ENCODE measurements at places on chromosomes 1 and 21.

- DNase-seq, result no peak
These were observed 132.4 kb downstream of the SLC45A1 start for GRCh38 chr1:8450312-8450711.

- peak; percentile 99 for DNase-seq
These were observed 91.6 kb downstream of the RGL1 start for GRCh38 chr1:183896466-183897048.

GRCh38 chr1:71089536-71090270 is 8.9 kb upstream of the ZRANB2 start:
- DNase-seq, result no peak

DNA sequence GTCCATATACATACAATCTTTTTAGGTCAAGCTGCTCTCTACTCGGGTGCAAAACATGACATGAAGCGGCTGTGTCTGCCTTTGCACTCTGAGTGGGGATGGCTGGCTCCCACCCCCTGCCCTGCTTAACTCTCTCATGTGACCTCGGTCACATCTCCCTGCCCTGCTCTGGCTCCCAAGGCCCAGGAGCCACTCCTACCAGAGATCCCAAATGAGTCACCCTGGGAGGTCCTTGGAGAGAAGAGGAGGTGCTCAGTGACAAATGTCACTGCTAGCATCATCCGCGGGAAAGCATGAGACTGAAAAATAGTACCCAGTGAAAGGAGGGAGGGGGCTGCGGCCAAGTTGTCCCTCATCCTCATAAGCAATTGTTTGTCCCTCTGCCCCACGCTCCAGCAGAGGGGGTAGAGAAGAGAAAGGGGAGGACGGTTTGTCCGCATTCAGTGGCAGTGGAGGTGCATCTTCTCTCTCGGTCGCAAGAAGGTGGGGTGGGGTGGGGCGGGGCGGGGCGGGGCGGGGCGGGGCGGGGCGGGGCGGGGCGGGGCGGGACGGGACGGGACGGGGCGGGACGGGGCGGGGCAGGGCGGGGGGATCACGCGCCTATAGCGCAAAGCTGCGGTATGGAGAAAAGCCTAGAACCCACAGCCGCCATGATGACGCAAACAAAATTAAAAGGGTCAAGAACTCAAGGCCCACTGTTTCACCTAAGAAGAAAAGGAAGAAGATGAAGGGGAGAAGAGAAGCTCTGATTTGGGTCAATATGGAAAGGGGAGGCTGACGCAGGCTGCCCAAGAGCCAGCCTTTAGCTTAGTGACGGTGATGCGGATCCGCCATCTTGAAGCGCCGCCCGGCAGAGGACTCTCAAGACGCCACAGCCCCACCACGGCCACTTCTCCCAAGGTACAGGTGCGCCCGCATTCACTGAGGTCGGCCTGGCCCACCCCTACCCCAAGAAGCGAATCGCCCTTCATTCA is 66.2 kb downstream of the CD46 start:
- no peak for DNase-seq

GRCh38 chr1:1988061-1988945 is 15.3 kb downstream of the CFAP74 start:
- no peak for DNase-seq

GRCh38 chr1:6365047-6365446 is 28.5 kb downstream of the ACOT7 start:
- DNase-seq, result no peak

GRCh38 chr1:180636138-180636537 is 4.3 kb downstream of the XPR1 start:
- peak; percentile 24 for DNase-seq

- DNase-seq, result no peak
These were observed 31.8 kb downstream of the SPSB1 start for GRCh38 chr1:9324246-9325096.

GRCh38 chr1:155640367-155640766 is 30.3 kb downstream of the MSTO1 start:
- no peak for DNase-seq

DNA sequence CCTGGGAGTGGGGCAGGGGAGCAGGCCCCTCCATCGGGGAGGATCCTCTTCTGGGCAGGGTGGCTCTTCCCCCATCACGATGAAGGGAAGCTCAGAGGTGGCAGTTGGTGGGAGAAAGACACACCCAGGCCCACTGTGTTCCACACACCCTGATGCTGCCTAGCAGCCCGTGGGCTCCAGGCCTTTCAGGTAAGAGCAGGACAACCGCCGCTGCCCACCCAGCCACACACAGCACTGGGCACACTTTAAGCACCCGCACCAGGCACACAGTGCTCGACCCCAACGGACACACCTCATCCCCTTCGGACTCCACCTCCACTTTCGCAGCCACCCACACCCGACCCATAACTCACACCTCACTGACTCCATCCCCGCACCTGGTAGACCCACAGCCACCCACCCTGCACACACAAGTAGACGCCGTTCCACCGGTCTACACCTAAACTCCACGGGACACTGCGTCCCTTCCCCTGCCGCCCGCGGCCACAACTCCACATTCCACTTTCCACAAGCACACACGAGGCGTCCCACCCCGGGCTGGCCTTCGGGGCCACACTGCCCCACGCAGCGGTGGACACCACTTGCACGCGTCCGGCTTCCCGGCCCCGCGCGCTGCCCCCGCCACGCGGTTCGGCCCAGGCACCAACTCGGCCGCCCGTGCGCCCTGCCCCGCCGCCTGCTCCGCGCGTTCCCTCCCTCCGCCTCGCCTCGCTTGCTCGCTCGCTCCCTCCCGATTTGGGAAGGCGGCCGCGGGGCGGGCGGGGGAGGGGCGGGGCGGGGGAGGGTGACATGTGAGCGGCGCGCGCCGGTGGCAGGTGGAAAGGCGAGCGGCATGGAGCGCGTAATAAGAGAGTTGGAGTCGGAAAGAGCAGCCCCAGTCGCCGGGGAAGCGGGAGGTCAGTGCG is at the start of gene KCNQ4:
KCNQ4 (plus strand) TSS at position 787 of the 905 bp plus-strand sequence. CDS start 307 bp downstream, outside the sequence.
- DNase-seq, result no peak

GRCh38 chr1:205942631-205943159 is 561 bp downstream of the SLC26A9 start:
- peak; percentile 4 for DNase-seq

- peak; percentile 28 for DNase-seq
These were observed 2.1 kb upstream of the TMCO2 start for GRCh38 chr1:40245686-40246085.

GRCh38 chr1:200877839-200878551 is 5.2 kb downstream of the GPR25 start:
- no peak for DNase-seq

GRCh38 chr1:153127296-153127695 is 14.0 kb upstream of the SPRR2F start:
- no peak for DNase-seq

DNA sequence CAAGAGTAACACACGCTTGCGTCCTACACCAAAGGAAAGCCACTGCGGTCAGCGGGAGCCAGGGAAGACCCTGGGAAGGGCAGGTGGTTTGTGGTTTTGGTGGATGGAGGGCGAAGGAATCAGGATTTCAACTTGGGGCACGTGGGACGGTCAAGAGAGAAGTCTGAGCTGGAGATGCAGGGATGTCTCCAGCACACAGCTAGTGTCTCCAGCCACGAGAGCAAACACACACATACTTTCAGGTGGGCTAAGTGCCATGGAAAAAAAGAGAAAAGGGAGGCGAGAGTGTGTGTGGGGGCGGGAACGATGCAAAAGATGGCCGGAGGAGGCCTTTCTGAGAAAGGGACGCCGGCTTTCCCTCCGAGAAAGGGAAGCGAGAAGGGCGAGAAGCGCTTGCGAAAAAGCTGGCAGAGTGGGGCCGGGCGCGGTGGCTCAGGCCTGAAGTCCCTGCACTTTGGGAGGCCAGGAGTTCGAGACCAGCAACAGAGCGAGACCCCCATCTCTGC is 1.4 kb upstream of the SRRM1 start:
- DNase-seq, result peak; percentile 64

DNA sequence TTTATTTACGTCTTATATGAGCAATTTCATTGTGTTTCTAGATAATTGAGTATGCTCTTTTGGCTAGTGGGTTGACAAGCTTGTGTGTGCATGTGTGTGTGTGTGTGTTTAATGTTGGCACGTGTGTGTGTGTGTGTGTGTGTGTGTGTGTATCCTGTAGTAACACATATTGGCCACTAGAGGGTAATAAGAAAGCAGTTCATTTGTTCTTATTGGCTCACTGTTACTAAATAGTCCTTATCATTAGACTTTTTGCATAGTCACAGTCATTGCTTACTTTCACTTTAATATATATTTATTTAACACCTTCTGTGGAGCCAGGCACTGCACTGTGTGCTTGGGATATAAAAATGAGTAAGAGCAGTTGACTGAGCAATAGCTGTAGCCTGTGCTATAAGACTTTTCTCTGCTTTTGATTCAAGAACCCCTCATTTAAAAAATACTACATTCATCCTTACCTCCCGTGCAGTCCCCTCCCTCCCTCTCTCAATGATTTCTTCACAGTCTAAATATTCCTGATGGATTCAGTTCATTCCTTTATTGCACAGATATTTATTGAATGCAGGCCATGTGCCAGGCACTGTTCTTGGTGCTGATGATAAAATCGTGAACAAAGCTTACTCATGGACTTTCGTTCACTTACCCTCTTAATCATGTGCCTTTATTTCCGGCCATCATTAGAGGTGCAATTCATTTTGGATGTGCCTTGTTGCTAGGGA is 96.7 kb downstream of the DYRK1A start:
- DNase-seq, result peak; percentile 55

DNA sequence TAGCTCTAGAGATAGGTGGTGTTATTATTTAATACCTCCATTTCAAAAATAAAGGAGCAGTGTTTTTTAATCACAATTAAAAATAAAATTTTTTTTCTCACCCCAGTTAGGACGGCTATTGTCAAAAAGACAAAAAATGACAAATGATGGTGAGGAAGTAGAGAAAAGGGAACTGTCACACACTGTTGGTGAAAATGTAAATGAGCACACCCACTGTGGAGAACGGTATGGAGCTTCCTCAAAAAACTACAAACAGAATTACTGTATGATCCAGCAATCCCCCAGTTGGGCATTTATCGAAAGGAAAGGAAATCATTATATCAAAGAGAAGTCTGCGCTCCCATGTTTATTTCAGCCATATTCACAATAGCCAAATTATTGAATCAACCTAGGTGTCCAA is 148.7 kb upstream of the NR5A2 start:
- DNase-seq, result peak; percentile 76

GRCh38 chr21:35178827-35179226 is 129.7 kb upstream of the RUNX1 start:
- DNase-seq, result no peak

GRCh38 chr1:44413740-44414139 is 8.7 kb downstream of the RNF220 start:
- DNase-seq, result no peak

- no peak for DNase-seq
These were observed 50.8 kb downstream of the RHBG start for GRCh38 chr1:156419854-156420204.

- peak; percentile 7 for DNase-seq
These were observed 19.8 kb upstream of the LBR start for GRCh38 chr1:225447650-225448089.

GRCh38 chr1:177082855-177083693 is 81.4 kb downstream of the ASTN1 start:
- DNase-seq, result no peak

- DNase-seq, result peak; percentile 17
These were observed 200.5 kb downstream of the TOMM20 start for GRCh38 chr1:234927971-234928640.

- DNase-seq, result no peak
These were observed 23.2 kb downstream of the MYBPH start for GRCh38 chr1:203152158-203153034.

DNA sequence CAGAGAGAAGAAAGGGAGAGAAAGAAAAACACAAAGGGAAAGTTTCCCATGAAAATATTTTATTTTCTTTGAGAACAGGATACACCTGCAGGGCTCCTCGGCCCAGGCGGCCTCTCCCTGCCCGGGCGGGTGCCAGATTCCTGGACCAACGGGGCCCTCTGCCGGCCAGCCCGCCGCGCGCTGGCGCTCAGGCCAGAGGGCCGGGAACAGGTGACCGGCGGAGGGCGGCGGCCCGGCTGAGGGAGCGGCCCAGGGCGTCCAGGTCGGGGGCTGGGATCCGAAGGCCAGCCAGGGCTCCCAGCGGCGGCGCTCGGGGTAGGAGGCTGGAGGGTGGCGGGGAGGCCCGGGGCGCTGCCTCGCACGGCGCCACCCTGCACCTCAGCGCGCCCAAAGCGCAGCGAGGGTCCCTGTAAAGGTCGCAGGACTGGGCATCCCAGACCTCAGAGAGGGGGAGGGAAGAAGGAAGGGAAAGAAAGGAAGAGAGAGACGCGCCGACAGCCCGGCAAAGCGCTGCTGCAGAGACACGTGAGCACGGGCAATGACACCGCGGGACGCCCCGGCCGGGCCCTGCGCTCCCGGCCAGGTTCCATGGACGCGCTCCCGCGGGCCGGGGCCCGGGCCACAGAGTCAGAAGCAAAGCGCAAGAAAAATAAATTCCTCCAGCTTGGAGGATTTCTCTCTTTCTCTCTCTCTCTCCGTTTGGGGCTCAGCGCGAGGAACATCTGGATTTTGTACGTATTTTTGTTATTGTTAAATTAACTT is 927 bp downstream of the WNT9A start:
- DNase-seq, result no peak

- DNase-seq, result no peak
These were observed 90.2 kb downstream of the ATP5PO start for GRCh38 chr21:33825419-33825818.

DNA sequence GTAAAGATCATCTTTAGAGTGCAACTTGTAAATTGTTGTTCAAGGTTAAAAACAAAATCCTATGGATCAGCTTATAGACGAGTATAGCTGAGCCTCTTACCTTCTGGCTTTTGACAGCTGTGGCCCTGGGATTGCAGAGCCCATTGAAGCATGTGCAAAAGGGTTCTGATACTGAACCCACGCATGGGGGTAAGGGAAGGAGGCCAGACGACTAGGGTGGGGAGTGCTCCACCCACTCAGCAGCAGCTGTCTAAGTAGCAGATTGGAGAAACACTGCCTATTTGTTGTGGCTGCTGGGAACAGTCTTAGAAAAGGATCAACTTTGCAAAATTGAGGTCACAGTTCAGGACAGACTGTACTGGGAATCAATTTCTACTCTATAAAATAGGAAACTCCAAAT is 16.1 kb downstream of the CD101 start:
- DNase-seq, result no peak

GRCh38 chr1:71738910-71739309 is 543.4 kb downstream of the NEGR1 start:
- no peak for DNase-seq

DNA sequence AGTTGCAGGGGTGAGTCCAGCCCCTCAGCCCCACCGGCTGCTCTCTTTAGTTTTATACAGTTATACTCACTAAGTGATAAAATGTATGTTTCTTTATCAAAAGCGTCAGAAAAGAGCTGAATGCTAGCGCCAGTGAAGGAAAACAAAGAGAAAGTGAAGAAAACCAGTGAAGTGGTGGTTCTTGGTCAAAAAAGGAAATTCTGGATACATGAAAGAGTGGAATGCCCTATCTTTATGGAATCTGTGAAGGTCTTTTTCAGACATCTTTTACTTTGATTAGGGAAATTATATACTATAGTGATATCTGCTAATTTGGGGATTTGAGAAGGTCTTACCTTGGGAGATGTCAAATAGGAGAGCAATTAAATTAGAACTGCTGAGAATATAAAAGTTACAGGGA is 41.3 kb downstream of the GPR3 start:
- DNase-seq, result no peak

- DNase-seq, result no peak
These were observed 151.7 kb upstream of the HMGB4 start for GRCh38 chr1:33712186-33712585.

- peak; percentile 7 for DNase-seq
These were observed 112.8 kb downstream of the PLPP3 start for GRCh38 chr1:56466538-56466937.
